COR-L47 (cell line): ENCODE measurements at places on chromosomes 3 and 15.

DNA sequence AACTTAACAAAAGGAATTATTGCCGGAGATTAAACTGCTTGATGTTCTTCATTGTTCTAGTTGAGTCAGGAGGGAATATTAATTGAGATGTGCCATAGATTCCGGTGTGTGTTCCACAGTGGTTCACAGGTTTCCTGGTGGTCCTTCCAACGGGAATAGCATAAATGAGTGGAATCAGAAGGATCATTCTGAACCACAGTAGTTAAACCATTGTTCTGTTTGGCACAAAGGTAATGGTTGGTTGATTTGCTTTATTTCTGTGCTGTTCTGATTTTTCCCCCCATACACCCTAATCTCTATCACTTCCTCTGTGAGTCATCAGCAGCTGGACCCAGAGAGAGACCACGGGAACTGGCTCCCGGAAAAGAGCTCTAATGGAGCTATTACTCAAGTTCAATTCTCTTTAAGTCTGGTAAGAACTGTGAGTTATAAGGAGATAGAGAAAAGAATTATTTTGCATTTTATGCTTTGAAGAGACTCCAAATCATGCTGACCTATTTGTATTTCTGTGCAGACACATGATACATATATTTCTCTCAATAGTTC, 627.2 kb downstream of the ZIC1 start:
- DNase-seq, result no peak

- DNase-seq, result no peak
Observed at GRCh38 chr3:10352146-10352911, 31.4 kb upstream of the SEC13 start.

DNA sequence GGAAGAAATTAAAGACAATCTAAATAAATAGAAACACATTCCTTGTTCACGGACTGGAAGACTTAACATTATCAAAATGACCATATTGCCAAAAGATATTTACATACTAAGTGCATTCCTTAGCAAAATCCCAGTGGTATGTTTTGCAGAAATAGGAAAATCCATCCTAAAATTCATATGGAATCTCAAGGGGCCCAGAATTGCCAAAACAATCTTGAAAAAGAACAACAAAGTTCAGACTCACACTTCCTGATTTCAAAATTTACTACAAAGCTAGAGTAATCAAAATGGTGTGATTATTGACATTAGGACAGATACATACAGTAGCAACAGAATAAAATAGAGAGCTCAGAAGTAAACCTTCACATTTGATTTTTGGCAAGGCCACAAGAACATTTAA, 515.5 kb downstream of the OCA2 start:
- no peak for DNase-seq

- DNase-seq, result no peak
Observed at GRCh38 chr15:62046078-62046743, 14.0 kb downstream of the VPS13C start.

GRCh38 chr15:77009646-77010311, 14.9 kb downstream of the PSTPIP1 start:
- DNase-seq, result no peak

GRCh38 chr3:150469031-150469930, 61.2 kb downstream of the TSC22D2 start:
- DNase-seq, result no peak
